Stimulated activated CD4-positive, alpha-beta T cell treated with anti-CD3 and anti-CD28 coated beads, TNF-alpha, amount 100 ng/mL, for 24 hours (primary cell): ENCODE measurements at places on chromosomes 4 and X.

DNA sequence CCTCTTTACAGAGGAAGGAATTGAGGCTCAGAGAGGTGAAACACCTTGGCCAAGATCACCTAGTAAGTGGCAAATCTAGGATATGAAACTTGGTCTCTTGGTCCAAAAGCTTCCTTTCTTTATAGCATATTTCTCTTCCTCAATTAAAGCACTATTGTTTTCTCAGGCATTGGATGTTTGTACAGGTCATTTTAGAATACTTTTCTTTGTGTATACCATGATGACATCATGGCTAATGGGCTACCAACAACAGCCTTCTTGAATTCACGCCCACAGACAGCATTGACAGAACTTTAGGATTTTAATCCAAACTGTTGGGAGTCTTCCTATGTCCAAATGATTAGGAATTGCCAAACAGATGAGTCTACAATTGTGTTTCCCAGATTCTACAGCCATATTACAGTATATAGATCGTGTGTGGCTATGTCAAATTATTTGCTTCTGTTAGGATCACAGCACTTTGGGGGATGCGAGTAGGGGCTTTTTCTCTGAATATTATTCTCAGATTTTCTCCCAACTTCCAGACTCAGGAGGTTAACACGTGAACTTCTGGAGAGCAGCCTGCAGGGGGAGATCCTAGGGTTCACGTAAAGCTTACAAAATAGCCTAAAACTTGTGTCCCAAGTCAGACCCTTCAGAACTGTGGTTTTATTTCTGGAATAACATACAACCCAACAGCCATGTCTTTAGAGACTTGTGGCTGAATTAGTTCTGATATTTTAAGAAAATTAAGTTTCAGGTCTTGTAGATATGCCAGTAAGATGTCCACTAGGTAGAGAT lies 191.8 kb downstream of the SHROOM3 start:
- no peak for DNase-seq

- no peak for DNase-seq
Measured at GRCh38 chrX:24283127-24283794, 30.6 kb downstream of the SUPT20HL2 start.

DNA sequence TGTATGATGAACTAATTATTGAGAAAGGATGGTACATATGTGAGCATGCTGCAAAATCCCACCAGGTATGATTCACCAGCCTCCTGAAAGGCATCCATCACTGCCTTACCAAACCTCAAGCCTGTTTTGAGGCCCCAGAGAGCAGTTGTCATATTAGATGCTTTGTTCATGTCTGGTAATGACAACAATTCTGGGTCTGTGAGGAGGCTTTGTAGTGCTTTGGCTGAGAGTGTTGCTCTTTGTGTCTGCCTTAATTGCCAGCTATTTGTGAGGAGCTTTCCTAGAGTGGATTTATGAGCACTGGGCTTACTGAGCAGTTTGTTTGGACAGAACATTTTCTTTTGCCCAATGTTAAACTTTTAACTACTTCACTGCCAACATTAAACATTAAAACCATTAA lies 69.2 kb downstream of the HEPH start:
- no peak for DNase-seq

GRCh38 chrX:3371163-3371562 lies 24.7 kb upstream of the MXRA5 start:
- DNase-seq = no peak

DNA sequence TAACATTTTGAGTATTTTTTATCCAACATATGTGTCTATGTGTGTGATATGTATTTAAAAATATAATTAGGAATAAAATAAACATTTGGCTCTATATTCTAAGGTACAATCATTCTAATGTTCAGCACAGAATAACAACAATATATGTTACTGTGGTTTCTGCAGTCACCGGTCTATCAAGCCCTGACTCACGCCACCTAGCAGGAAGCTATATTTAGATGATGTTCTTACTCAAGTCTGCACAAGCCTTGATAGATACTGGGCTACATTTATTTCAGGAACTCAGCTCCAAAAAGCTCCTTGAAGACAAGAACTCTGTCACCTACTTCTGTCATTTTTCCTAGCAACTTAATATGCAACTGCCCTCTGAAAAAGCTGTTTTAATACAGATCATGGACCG lies 152.0 kb upstream of the FTHL17 start:
- no peak for DNase-seq

DNA sequence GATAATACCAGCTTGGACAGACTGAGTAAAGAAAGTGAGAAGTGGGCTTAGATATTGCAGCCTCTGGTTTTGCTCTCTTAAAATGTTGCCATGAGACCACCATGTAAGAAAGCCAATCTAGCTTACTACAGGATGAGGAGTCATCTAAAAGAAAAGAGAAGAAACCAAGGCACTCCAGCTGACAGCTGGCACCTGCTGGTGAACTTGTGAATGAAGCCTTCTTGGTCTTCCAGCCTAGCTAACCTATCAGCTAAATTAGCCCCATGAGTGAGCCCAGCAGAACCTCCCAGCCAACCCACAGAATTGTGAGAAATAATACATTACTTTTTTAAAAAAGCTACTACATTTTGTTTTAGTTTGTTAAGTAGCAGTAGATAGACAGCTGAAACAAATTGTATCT lies 154.5 kb upstream of the QRFPR start:
- no peak for DNase-seq

GRCh38 chr4:25928379-25929297 lies 14.6 kb downstream of the SMIM20 start:
- DNase-seq = no peak
